ENCODE measurements at places on chromosomes 3 and 15. TPM values are rescaled to one million over a fixed set of nuclear protein-coding genes. Genes with fewer than 3 reads are reported as not detected.

- DNase-seq: no peak
These were observed 14.7 kb downstream of the CHD2 start for GRCh38 chr15:92914768-92915221.

- no peak for DNase-seq
These were observed 209.4 kb upstream of the CD96 start for GRCh38 chr3:111332488-111333080.

DNA sequence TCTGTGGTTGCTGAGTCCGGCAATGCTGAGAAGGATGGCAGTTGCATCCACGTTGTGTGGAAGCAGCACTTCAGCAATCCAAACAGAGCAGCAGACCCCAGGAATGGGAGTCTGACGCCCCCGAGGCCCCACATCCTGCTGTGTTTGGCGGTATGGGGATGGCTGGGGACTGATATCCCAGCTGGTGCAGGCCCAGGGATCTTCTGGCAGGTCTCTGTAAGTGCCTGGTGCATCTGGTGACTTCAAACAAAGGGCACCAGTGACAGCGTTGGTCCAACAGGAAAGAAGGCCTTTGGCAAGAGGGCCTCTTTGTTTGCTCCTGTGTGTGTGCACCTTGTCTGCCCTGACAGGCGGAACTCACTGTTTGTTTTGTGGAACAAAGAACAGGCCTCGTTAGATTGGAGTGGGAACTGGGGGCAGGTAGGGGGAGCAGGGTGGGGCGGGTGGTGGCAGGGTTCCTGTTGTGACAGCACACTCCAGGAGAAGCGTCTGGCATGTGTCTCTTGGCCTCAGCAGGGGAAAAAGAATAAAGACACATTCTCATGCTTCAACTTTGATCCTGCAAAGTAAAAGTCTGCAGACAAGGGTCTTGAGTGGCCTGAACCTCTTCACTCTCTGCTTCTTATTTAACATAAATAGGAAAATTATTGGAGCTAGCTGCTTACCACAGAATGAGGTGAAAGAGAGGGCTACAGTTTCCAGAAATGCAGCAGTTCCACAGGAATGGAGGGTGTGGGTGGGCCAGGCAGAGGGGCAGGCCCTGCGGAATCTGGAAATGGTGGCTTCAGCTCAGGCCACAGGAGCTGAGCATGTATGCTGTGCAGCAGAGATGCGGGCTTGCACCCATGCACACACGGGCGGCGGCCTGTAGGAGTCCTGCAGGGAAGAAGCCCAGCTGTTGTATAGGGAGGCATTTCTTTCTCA is 94.5 kb upstream of the MYZAP start:
- DNase-seq: no peak

C3orf85 gene
- polyA plus RNA-seq: not detected

GABRR3 gene
- not detected for polyA plus RNA-seq
